ENCODE measurements at places on chromosomes 4 and X.

DNA sequence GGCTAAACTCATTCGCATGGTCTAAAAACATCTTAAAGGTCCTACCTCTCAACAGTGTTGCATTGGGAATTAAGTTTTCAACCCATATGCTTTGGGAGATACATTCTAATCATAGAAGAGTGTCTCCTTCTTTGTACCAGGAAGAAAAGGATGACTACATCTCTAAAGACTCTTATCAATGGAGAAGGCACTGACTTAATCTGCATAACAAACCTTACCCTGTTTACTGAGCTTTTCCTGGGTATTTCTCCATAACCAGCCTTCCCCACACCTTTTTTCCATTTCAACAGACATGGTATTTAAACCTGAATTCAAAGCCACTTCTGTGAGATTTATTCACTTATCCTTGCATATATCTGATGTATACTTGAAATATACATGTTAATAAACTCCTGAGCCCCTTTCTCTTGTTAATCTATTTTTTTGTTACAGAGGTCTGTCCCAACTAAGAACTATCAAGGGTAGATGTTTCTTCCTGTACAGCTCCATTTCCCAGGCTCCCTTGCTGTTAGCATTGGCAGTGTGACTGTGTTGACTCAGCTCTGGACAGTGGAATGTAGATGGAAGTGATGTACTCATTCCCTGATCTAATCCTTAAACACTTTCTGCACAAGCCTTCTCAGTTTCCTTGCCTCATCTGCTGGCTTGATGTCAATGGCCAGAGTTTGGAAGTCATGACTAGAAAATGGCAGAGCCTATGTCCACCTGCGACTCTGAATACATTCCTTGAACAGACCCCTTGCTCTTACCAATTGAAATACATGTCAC lies 148.9 kb upstream of the CPEB2 start:
- no peak for DNase-seq

GRCh38 chrX:112678831-112679230 lies 907 bp downstream of the LHFPL1 start:
- no peak for DNase-seq

GRCh38 chr4:2042204-2042946 lies 16.8 kb upstream of the NAT8L start:
- peak; percentile 32 for DNase-seq

- DNase-seq = no peak
Observed at GRCh38 chr4:5532100-5532499, 176.3 kb downstream of the EVC2 start.

- no peak for DNase-seq
Observed at GRCh38 chr4:118033148-118034052, 886 bp upstream of the NDST3 start.

GRCh38 chr4:58275856-58276255 lies 1165.7 kb upstream of the IGFBP7 start:
- DNase-seq = no peak

GRCh38 chrX:46574774-46575381 lies 1.3 kb downstream of the CHST7 start:
- peak; percentile 36 for DNase-seq

GRCh38 chr4:150126864-150127203 lies 48.6 kb downstream of the DCLK2 start:
- no peak for DNase-seq

GRCh38 chrX:7314425-7314824 lies 166.5 kb upstream of the PUDP start:
- DNase-seq = no peak

DNA sequence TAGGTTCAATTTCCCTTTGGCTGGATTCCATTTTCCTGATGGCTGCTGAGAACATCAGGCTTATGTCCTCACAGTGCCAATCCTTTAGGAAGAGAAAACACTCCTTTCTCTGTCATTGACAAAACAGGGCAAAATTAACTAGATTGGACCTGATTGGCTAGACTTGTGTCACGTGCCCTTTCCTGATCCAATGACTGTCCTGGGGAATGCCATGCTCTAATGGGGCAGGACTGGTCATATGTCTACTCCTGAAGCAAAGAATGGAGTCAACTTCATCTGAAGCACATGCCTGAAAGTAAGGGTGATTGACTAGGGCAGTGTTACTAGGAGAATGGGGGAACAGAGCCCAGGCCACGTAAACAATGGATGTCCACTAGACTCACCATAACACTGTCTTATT lies 220.4 kb downstream of the KDR start:
- DNase-seq = no peak

- DNase-seq = no peak
Observed at GRCh38 chrX:40272776-40273175, 175.0 kb upstream of the BCOR start.

GRCh38 chrX:29145316-29145715 lies 558.1 kb downstream of the IL1RAPL1 start:
- DNase-seq = no peak

DNA sequence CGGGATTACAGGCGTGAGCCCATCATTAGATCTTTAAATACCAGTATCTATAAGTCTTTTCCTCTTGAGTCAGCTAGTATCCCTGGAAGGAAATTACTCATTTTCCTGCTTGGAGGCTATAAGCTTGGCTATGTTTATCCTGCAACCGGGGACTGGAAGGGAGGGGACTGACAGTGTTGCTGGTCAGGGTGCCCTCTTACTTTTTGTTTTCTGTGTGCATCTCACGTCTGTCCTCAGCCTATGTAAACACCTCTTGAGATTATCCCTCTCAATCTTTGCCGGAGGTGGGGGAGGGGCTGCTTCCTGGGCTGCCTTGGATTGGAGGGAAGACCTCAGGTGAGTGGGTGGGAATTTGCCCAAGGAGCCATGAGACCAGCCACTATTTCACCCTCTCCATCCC lies 37.0 kb downstream of the HTT start:
- DNase-seq = no peak

DNA sequence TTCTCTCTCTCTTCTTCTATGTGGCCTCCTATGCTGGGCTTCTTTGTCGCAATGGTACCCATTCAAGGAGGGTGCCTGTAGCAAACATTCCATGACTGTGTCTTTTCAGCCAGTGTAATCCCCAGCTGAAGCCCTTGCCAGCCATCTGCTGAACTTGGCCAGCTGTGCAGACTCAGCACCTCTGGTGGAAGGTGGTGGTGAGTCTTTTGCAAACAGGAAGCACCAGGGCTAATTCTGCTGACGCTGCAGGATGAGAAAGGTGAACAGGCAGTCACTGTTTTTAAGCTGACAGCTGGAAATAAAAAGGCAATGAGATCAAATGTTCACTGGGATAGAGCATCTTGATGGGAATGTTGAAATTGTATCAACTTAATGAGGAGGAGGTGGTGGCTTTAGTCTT lies 298.7 kb upstream of the CLNK start:
- DNase-seq = no peak

DNA sequence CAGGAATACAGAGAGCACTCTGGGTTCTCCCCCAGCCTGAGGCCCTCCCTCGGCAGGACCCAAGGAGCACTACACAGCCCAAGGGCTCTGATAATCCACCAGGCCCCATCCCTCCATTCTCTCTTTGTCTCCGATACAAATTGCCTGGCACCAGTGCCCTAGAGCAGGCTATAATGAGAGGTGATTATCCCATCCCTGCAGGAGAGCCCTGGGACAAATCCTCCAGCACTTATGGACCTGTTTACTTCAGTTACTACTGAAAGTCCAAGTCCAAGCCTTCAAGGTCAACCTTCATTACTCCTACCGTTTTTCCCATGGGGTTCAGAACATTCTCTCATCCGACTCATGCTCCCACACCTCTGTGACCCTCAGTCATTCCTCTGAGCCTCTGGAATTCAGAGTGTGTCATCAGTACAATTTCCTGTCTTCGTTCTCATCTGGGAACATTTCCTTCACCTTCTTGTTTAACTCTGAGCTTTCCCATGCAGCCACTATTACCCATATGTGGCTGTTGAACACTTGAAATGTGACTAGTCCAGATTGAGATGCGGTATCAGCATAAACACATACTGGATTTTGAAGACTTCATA lies 299.0 kb downstream of the RAPGEF2 start:
- no peak for DNase-seq

- DNase-seq = no peak
Observed at GRCh38 chr4:95421869-95422268, 126.9 kb downstream of the UNC5C start.

DNA sequence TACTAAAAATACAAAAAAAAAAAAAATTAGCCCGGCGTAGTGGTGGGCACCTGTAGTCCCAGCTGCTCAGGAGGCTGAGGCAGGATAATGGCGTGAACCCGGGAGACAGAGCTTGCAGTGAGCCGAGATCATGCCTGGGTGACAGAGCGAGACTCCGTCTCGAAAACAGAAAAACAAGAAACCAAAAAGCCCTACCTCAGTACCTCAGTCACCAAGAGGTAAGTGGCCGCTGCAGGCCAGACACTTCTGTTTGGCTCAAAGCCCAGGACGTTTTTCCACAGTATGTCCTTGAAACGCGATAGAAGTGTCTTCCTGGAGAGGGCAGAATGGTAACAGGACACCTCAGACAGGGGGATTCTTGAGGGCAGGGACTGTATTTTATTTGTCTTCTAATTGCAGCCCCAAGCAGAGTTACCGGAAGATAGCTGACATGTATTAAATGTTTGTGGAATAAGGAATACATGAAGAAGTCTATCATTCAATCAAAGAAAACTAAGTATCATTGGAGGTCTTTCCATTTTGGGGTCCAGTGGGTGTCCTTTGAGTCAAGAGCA lies 63.6 kb downstream of the CLNK start:
- DNase-seq = no peak

DNA sequence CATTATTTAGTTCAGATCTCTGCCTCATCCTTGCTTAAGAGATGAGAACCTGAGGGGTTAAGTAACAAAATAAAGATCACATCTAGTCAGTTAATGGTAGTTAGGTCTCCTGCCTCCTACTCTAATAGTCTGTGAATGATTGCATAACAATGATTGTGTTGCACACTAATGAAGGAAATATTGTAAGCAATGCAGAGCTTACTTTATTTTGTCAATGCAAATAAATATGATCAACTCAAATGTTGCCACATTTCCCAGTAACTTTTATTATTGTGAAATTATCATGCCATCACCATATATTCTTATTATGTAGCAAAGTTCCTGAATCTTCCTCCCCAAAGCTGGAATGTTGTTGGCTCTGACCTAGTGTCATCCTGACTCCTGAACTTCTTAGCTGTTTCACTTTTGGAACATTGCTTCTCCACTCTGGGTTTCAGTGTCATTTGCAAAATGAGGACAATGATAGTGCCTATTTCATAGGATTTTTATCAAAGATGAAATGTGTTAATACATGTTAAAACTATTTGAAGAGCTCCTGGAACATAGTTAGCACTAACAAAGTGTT lies 17.0 kb upstream of the GABRA4 start:
- no peak for DNase-seq

GRCh38 chr4:183541010-183541751 lies 36.3 kb downstream of the ING2 start:
- DNase-seq = no peak

DNA sequence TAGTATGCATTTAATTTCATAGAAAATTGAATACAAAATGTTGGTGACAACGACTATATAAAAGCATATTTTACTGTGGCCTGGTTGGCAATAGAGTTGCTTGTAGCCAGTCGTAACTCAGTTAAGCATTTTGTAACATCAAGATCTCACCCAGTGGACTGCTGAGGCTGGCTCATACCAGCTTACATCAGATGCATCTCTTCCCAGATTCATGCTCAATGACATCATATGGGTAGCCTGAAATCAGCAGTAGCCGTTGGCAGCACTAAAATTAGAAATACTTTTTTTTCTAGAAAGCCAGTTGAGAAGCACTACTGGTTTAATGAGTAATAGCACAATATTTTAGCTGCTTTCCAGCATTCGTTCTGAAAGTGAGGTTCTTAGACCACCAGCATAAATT lies 341.2 kb downstream of the TECRL start:
- DNase-seq = no peak

DNA sequence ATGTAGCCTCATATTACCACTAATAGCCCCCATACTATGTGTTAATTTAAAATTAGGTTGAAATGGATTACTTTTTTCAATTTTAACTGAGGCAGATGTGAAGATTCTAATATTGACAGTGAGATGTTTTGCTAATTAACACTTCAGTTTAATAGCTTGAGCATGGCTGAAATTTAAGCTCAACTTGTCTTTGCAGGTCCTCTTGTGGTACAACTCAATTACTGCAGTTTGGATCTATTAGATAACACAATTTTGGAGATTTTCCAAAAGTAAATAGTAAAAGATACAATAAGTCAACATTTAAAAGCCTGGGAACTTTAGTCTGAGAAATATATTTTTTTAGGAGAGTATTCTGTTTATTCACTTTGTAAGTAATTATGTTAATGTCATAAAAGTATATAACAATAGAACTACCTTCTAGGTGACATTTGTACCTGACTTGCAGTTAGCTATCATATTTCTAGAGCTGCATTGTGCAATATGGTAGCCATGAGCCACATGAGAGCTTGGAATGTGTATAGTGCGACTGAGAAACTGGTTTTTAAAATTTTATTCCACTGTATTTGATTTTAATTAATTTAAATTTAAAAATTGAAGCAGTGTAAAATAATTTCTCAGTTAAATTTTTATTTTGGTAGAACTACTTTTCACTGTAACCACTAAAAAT lies 73.1 kb upstream of the FMR1 start:
- no peak for DNase-seq

- no peak for DNase-seq
Observed at GRCh38 chr4:159768016-159768415, 665.1 kb downstream of the RAPGEF2 start.

All from CD8-positive, alpha-beta memory T cell (primary cell).